ENCODE measurements at places on chromosomes 13 and 19. TPM values are rescaled to one million over a fixed set of nuclear protein-coding genes. Genes with fewer than 3 reads are reported as not detected.

SHISA7 gene
- not detected for total RNA-seq

PRX gene
- 5.7 TPM for total RNA-seq

HSPB6 gene
- 145 TPM for total RNA-seq

MAB21L1 gene
- total RNA-seq = not detected

KASH5 gene
- not detected for total RNA-seq

UBL3 gene
- total RNA-seq = 23.0 TPM

IZUMO1 gene
- total RNA-seq = not detected

ZNF420 gene
- 8.0 TPM for total RNA-seq

GRCh38 chr13:35722458-35723052, 246.1 kb upstream of the MAB21L1 start:
- DNase-seq = no peak

DNA sequence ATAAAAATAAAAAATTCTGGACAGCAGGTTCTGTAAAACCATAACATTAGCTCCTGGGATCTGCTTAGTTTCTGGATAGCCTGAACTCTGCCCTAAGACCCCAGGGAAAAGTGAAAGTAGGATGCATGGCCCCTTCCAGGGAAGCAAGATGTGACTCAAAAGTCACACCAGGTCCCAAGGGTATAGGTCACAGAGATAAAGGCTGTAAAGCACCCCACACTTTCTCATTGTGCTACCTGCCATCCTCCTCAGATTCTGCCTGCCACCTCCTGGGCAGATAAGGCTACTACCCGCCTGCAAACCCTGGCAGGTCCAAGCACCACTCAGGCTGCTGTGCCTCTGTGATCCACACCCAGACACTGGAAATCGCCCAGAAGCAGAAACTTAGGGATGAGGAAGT, 20.6 kb downstream of the FFAR2 start:
- DNase-seq = no peak

- DNase-seq = no peak
Measured at GRCh38 chr13:76223565-76223964, 587.4 kb downstream of the LMO7 start.

GRCh38 chr13:44679597-44679996, 103.5 kb upstream of the TSC22D1 start:
- no peak for DNase-seq

DNA sequence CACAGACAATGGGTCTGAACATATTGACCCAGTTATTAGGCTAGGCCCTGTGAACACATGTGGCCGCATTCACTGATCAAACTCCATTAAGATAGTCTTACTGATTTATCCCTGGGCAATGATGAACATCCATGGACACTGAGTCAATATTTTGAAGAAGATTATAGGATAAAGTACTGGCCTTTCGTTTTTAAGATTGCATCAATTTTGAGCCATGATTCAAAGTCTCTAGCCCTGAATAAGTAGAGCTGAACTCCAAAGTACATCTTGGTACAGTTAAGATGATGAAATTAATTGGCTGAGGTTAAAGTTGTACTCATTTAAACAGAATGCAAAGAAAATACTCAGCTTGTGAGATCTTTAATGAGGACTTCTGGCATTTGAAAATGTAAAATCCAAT, 1581.9 kb downstream of the EFNB2 start:
- no peak for DNase-seq

DNA sequence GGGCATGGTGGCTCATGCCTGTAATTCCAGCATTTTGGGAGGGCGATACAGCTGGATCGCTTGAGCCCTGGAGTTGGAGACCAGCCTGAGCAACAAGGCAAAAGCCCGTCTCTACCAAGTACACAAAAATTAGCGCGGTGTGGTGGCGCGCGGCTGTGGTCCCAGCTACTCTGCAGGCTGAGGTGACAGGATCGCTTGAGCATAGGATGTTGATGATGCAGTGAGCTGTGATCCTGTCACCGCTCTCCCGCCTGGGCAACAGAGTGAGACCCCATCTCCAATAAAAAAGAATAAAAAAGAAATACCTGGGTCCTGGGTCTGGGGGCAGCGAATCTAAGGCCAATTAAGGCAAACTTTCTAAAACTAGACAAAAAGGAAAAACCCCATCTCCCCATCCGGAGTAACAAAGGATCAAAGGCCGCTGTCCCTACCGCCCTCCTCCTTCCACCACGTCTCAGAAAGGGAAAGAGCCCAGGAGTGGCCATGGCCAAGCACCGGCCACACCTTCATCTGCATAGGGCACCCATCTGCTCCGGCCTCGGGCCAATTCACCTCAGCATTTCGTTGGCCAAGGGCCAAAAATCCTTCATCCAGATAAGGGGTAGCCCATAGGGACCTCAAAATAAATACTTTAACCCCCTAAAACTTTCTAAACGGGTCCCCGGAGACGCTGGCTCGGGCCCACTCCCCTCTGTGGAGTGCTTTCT, 851 bp downstream of the ZNF320 start:
- no peak for DNase-seq

DNA sequence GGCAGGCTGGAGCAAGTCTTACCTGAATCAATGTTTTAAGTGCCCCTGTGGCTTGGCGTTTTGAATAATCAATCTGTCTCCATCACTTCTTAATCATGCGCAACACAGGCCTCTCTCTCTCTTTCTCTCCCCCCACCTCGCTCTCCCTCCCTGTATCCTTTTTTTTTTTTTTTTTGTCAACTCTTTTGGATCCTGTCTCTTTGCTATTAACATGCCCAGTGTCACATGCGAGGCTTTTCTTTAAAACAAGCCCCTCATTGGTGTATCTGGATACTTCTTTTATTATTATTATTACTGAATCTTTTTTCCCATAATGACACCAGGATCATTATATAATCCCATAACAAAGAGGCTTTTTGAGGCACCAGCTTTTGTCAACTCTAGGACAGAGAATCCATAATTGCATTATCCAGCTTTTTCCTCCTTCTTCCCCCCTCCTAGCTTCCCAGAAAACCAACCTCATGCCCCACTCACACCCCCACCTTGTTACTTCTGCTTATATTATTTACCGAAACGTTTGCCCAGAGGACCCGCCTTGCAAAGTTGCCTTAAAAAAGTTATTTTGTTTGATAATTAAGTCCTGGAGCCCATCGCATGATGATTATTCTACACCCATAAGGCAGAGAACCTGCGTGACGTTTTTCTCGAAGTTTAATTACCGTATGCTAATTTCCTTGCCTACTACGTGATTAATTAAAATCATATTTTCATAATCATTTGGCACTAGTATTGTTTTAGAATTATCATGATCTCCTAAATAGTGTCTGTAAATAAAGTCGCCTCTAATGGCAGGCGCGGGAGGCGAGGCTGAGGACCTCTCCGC, 148.1 kb upstream of the ZNF536 start:
- DNase-seq = no peak

DNA sequence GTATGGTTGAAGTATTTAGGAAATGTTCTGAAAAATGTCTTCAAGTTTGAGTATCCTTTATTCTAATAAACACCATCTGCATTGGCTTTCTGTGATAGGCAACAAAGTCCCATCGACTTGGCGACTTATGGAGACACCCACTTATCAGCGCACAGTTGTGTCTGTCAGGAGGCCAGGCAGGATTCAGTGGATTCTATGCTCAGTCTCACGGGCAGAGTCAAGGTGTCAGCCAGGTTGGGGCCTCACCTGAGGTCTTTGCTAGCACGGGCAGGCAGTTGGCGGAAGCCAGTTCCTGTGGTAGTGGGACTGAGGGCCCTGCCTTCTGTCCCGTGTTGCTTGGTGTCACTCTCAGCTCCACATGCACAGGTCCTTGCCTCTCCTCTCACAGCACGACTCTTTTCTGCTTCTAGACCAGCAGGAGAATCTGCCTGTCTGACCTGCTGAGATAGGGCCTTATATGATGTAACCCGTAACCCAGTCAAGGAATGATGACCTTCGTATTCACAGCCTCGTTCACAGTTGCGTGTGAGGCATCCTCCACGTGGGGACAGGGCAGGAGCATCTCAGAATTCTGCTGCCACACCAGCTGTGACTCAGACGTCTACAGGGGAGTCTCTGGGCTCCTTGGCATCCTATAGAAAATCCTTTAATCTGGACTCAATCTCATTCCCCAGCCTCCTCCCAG, 10.0 kb downstream of the CUL4A start:
- DNase-seq = no peak

DNA sequence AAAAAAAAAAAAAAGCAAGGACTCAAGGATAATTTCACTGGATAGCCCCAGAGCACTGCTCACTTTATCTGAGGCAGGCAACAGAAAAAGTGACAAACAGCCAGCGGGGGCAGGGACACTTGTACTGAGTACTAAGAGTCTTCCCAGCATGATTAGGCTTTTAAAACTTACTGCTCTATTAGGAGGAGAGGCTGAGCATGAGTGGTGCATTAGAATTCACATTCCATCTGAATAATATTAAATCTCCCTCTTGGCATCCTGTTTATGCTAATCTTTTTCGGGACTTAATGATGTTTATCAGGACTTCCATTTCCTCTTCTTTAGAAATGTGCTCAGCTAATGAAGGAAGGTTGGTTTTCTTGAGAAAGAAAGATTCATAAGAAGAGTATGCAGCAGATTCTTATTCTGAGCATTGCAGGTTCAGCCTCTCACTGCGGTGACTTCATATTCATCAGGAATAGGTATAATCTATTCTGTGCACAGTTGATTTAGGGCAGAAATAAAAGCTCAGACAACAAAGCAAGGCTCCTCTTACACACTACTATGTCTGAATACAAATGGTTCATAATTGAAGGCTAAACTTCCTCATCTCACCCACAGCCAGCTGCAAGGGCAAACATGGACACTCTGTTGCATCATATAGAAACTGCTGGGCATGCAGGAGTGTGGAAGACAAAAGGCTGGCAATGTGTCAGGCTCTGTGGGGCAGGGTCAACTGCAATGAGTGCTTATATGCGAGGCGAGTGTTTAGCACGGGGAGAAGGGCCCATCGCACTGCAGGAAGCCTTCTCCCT, 107.0 kb downstream of the KL start:
- no peak for DNase-seq

- peak; percentile 54 for DNase-seq
Measured at GRCh38 chr19:56637976-56638555, 4.9 kb upstream of the SMIM17 start.

DNA sequence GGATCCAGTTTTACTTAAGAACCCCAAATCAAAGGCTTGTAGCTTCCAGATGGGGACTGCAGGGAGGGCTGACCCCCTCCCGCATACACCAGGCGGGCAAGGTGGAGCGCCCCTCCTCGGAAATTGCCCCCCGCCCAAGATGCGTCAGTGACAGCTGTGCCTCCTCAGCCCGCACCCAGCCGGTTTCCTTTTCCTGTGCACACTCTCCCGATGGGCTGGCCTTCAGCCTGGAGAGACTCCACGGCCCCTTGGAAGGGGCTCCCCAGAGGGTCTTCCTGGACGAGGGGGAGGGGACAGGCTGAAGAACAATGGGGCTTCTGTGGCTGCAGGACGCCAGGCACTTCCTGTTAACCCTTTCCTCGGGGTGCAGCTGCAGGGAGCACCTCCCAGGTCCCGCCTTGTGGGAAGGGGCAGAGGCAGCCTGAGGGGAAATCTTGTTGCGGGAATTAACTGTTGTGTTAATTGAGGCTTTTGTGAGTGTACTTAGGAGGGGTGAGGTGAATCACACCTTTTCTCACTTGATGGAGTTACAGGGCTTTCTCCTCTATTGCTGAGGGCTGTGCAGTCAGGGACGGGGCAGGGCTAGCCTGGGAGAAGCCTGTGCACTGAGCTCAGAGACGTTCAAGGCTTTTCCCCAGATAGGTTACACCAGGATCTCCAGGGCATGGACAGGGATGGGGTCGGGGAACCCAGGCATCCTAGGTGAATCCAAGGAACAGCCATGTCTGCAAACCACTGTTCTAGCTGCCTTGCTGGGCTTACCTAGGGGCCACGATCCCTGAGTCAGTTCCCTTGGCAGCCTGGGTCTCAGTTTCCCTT, 14.3 kb downstream of the IER2 start:
- no peak for DNase-seq

DNA sequence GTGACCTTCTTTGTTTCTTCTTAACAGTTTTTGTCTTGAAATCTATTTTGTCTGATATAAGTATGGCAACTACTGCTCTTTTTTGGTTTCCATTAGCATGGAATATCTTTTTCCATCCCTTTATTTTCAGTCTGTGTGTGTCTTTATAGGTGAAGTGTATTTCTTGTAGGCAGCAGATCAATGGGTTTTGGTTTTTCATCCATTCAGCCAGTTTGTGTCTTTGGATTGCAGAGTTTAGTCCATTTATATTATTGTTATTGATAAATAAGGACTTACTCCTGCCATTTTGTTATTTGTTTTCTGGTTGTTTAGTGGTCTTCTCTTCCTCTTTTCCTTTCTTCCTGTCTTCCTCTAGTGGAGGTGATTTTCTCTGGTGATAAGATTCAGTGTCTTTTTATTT, 54.4 kb downstream of the ZNF136 start:
- DNase-seq = no peak

All from omental fat pad (tissue), 4 donors.